ENCODE measurements at places on chromosomes 1 and 21. TPM values are rescaled to one million over a fixed set of nuclear protein-coding genes. Genes with fewer than 3 reads are reported as not detected.

DNA sequence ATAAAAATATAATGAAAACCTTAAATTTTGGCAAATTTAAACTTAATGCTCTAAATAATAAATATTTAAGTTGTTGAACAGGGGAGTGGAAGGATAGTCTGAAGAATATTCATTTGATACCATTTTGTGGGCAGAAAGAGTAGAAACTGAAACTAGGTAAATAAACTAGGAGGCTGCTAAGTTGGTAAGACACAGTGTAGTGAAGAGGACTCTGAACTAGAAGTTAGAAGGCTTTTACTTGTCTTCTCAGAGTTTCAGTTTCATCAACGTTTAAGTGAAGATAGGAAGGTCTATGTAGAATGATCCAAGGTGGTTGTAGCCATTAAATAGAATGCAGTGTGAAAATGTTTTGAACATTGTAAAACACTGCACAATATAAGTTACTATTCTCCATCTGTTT is 516.9 kb downstream of the AMY1C start:
- H3K27me3 ChIP-seq: no peaks in the 10 kb centered on the region
- H3K27ac ChIP-seq: no peak overlapping the region
- no peaks in the 10 kb centered on the region for H3K4me1 ChIP-seq
- no peaks in the 10 kb centered on the region for H3K36me3 ChIP-seq
- no peak for DNase-seq

RAB4A gene
- total RNA-seq: 28.4 TPM

DNA sequence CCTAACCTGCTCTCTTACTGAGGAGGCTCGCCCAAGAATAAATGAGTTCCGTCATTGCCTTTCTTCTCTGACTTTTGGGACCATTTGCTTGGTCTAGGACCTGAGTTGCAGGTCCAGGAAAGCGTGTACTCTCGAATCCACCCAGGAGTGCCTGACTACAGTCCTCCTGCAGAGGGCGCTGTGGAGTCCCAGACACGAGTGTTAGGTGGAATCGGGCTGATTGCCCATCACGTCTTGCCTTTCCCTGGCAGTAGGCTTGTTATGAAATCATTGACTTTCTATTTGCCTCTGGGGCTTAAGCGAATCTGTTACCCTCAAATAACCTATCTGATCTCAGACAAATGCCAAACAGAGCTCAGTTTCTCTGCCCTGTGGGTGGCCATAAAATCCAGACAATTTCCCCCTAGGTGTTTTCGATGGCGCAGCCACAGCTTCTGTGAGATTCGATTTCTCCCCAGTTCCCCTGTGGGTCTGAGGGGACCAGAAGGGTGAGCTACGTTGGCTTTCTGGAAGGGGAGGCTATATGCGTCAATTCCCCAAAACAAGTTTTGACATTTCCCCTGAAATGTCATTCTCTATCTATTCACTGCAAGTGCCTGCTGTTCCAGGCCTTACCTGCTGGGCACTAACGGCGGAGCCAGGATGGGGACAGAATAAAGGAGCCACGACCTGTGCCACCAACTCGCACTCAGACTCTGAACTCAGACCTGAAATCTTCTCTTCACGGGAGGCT is at the start of gene IL20:
IL20 (plus strand) TSS at position 685 of the 733 bp plus-strand sequence. CDS start 230 bp downstream, outside the sequence.
- H3K4me1 ChIP-seq: no peaks in the 10 kb centered on the region
- no peak within 1 kb of the TSS for H3K27ac ChIP-seq
- no peak within 1 kb of the TSS for H3K4me3 ChIP-seq
- no peaks in the 10 kb centered on the region for H3K27me3 ChIP-seq
- no peaks in the 10 kb centered on the region for H3K36me3 ChIP-seq

LRRC71 gene
- not detected for total RNA-seq

DNA sequence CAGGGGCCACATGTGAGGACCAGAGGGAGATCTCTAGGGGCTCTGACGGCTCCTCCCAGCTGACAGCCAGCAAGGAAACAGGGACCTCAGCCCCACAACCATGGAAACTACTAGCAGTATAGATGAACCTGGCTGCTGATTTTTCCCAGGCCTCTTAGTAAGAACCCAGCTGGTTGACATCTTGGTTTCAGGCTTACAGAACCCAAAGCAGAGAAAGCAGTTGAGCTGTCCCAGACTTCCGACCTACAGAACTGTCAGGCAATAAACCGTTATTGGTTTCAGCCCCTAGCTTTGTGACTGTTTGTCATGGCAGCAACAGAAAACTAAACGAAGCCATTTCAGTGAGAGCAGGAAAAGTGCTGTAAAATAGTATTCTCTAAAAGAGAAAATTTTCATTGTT is 36.4 kb downstream of the ETS2 start:
- DNase-seq: no peak
- no peaks in the 10 kb centered on the region for H3K4me1 ChIP-seq
- H3K36me3 ChIP-seq: no peaks in the 10 kb centered on the region
- no peak overlapping the region for H3K27ac ChIP-seq
- no peak overlapping the region for H3K4me3 ChIP-seq

WLS gene
- not detected for total RNA-seq

GRCh38 chr1:107950464-107950863 is 14.5 kb downstream of the VAV3 start:
- no peaks in the 10 kb centered on the region for H3K36me3 ChIP-seq
- no peak overlapping the region for H3K4me3 ChIP-seq
- no peaks in the 10 kb centered on the region for H3K4me1 ChIP-seq
- H3K27me3 ChIP-seq: no peaks in the 10 kb centered on the region
- DNase-seq: no peak
- no peak overlapping the region for H3K27ac ChIP-seq

DNA sequence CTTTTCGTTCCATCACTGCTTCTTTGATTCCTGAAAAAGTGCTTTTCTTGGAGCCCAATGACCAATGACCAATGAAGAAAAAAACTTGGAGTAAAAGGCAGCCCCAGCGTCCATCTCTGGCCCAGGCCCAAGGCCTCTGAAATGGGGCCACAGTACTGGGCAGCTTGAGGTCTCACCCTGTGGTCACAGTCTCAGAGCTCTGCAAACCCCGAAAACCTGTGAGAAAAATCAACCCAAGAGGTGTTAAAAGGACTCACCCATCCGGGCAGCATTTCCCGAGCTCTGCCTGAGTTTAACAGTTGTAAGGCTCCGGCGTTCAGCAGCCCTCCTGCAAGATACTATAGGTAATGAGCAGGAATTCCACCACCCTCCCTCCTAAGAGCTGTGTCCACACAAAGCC is 2.1 kb upstream of the EFHD2 start:
- H3K36me3 ChIP-seq: no peaks in the 10 kb centered on the region
- no peak overlapping the region for H3K27ac ChIP-seq
- no peak for DNase-seq
- H3K4me3 ChIP-seq: no peak overlapping the region

- H3K27ac ChIP-seq: no peak overlapping the region
- no peak for DNase-seq
- H3K4me3 ChIP-seq: no peak overlapping the region
- H3K4me1 ChIP-seq: no peaks in the 10 kb centered on the region
- H3K36me3 ChIP-seq: no peaks in the 10 kb centered on the region
These were observed 82.2 kb upstream of the SLFNL1 start for GRCh38 chr1:41103766-41104165.

GRCh38 chr1:160149716-160150115 is 1.7 kb upstream of the ATP1A4 start:
- no peak overlapping the region for H3K4me3 ChIP-seq
- no peaks in the 10 kb centered on the region for H3K27me3 ChIP-seq
- H3K36me3 ChIP-seq: no peaks in the 10 kb centered on the region
- H3K27ac ChIP-seq: no peak overlapping the region
- H3K4me1 ChIP-seq: no peaks in the 10 kb centered on the region
- DNase-seq: no peak

DHRS3 gene
- total RNA-seq: 113 TPM

- no peak overlapping the region for H3K4me3 ChIP-seq
- H3K36me3 ChIP-seq: no peaks in the 10 kb centered on the region
- peaks cover 55% of the 10 kb centered on the region for H3K4me1 ChIP-seq
These were observed 1.6 kb upstream of the PFKL start for GRCh38 chr21:44298301-44298700.

- no peak for DNase-seq
- no peak overlapping the region for H3K4me3 ChIP-seq
- no peaks in the 10 kb centered on the region for H3K27me3 ChIP-seq
These were observed 150.6 kb downstream of the NOS1AP start for GRCh38 chr1:162220009-162220539.

DNA sequence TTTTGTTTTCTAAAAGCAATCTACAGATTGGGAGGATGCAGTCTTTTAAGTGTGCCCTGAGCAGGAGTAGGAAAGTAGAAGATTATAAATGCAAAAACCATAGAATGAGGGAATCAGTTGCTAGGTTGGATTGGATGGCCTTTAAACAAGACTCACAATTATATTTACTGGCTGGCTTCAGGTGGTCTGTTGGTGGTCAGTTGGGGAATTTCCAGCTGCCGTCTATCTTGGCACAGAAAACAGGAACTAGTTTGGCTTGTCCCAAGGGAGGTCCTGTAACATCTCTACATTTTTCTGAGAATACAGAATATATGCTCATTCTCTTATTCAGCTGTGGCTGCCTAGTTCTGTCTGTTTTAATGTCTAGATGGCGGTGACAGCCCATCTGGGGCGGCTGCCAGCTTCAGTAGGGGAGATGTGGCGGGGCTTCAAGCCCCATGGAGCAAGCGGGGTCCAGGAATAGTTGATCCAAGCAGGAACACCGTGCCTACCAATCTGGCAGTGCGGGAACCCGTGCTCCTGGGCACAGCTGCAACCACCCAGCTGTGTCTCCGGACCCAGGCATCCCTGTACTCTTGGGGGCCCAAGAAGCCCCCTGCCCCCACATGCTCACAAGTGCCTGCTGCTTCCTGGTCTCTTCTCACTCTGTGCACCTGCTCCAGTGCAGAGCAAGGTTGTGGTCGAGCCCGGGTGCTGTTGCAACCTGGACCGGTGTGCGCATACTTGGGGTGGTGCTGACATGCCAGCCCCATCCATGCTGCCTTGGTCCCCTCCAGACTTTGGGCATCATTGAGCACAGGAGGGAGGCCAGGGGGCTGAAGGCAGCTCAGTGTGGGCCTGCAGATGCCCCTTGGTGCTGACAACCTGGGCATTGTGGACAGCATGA is 1182.6 kb downstream of the AMY1C start:
- H3K36me3 ChIP-seq: no peaks in the 10 kb centered on the region
- no peaks in the 10 kb centered on the region for H3K4me1 ChIP-seq
- no peak overlapping the region for H3K27ac ChIP-seq
- DNase-seq: no peak
- no peaks in the 10 kb centered on the region for H3K27me3 ChIP-seq
- H3K4me3 ChIP-seq: no peak overlapping the region

SLAMF8 gene
- total RNA-seq: 0.27 TPM

DNA sequence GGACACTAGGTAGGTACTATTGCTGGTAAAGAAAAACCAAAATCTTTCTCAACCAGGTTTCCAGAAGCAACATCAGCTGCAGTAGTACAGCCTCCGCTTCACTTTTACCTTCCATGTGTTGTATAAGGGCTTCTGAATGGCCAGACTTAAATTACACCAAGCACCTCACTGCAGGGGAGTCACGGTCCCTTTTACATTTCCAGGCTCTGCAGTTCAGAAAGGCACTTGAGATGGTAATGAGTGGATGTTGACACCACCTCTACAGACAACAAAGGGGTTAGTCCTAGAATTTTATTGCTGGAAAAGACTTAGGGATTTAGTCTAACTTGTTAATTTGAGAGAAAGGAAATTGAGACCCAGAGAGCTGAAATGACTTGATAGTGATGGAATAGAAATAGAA is 12.0 kb upstream of the DUSP12 start:
- H3K4me3 ChIP-seq: no peak overlapping the region
- H3K4me1 ChIP-seq: peaks cover 25% of the 10 kb centered on the region
- no peaks in the 10 kb centered on the region for H3K27me3 ChIP-seq

OTUD7B gene
- total RNA-seq: 12.8 TPM

MMEL1 gene
- total RNA-seq: 2.8 TPM

- no peaks in the 10 kb centered on the region for H3K36me3 ChIP-seq
- peak; percentile 33 for DNase-seq
- H3K4me3 ChIP-seq: no peak overlapping the region
- H3K27ac ChIP-seq: no peak overlapping the region
These were observed 52.1 kb downstream of the GPR161 start for GRCh38 chr1:168084396-168085231.

DNA sequence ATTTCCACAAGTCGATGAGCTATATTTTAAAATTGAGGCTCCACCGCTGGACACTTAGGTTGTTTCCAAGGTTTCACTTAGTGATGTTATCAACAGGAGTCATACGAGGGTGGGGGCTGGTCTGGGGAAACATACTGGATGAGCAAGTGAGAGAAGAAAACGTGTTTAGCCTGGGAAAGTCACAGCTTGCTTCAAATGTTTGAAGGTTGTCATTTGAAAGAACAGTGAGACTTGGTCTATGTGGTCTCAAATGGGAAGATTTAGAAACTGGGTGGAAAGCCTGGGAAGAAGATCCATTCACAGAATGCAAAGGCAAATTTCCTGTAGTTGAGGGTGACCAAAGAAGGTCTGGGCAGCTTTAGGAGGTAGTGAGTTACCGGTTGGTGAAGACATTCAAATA is 9.9 kb upstream of the DYRK1A start:
- no peaks in the 10 kb centered on the region for H3K4me1 ChIP-seq
- no peak overlapping the region for H3K4me3 ChIP-seq
- no peak overlapping the region for H3K27ac ChIP-seq
- DNase-seq: no peak

LCE1E gene
- not detected for total RNA-seq

GRCh38 chr1:177798614-177799013 is 171.2 kb downstream of the SEC16B start:
- H3K36me3 ChIP-seq: no peaks in the 10 kb centered on the region
- DNase-seq: no peak
- no peak overlapping the region for H3K4me3 ChIP-seq
- no peak overlapping the region for H3K27ac ChIP-seq

DNA sequence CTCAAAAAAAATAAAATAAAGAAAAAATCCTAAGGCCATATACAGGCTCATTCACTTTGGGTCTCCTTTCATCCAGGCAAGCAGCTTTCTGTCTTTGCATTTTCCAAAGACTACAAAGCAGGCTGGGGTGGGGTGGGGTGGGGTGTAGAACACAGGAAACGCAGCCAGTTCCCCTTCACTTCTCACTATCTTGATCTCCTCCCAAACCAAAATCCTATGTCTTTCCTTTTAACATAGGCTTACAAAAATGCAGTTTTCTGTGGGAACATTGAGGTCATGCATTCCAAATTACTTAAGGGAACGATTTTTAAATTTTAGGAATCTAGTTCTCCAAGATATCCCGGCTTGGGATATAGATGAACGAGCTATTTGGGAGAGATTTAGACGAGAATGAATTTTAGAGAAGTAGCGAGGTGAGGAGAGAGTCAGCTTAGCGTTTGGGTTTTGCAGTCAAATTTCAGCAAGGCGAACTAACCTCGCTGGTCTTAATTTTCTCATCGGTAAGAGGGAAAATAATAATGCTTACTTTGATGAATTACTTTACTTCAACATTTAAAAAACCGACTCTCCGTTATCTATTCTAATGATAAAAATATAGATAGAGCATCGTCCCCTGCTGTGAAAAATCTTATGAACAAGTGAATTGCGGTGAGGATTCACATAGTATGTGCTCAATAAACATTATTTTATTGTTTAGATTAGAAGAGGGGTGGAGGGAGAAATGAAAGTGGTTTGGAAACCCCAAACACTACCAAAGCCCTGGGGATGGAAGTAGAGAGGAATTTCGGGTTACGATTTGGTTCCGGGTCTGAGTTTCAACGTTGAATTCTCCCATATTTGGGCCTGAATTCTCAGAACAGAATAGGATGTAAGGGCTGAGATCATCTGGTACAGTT is 735 bp upstream of the STX12 start:
- peak overlapping the region; percentile 97 for H3K4me3 ChIP-seq
- no peaks in the 10 kb centered on the region for H3K36me3 ChIP-seq
- DNase-seq: no peak

CLDN17 gene
- not detected for total RNA-seq

- H3K4me1 ChIP-seq: no peaks in the 10 kb centered on the region
- no peaks in the 10 kb centered on the region for H3K36me3 ChIP-seq
- no peak overlapping the region for H3K4me3 ChIP-seq
- no peaks in the 10 kb centered on the region for H3K27me3 ChIP-seq
These were observed 36.6 kb downstream of the WNT3A start for GRCh38 chr1:228043281-228043848.

Data from naive thymus-derived CD4-positive, alpha-beta T cell (primary cell).